ENCODE measurements at places on chromosomes 7 and 10.
A peak's percentile ranks its signal among the peaks of the same experiment; 100 is the strongest.

DNA sequence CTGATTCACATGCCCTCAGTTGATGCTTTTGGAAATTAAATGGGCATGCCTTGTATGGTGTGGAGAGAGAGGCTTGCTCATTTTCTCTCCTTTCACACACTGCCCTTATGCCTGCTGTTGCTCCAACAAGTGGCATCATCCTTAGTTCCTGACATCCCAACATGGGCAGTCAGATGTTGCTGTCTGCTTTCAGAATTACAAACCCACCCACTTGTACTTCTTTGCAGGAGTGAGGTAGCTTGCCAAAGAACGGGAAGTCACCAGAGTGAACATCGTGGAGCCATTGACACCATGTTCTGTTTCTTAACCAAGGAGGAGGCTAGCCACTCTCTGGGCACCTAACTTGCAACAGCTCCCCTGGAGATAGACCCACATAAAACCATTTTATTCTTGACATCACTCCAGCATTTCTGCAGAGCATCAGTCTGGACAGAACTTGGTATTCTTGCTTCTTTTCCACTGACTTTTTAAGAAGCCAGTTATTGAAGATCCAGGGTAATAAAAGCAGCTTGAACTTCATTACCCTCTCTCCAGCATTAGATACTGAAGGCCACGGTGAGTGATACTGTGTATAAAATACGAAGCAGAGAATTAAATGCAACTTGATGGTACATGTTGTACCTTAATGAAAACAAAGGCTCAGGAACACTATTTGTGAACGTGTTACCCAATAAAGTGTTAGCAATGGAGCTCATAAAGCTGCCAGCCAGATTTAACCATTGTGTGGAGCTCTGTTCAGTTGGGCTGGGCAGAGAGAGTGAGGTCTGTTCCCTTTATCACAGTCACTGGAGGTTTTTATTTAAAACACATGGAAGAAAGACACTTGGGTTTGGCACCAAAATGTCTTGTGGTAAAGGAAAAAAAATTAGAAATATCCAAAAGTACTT lies 195.8 kb upstream of the HABP2 start:
- DNase-seq = no peak

GRCh38 chr7:67625257-67625737 lies 628.7 kb downstream of the TYW1 start:
- DNase-seq = peak; percentile 4

- no peak for DNase-seq
Observed at GRCh38 chr10:24381235-24382010, 172.5 kb downstream of the KIAA1217 start.

- no peak for DNase-seq
Observed at GRCh38 chr7:26145238-26145637, 6.8 kb upstream of the NFE2L3 start.

DNA sequence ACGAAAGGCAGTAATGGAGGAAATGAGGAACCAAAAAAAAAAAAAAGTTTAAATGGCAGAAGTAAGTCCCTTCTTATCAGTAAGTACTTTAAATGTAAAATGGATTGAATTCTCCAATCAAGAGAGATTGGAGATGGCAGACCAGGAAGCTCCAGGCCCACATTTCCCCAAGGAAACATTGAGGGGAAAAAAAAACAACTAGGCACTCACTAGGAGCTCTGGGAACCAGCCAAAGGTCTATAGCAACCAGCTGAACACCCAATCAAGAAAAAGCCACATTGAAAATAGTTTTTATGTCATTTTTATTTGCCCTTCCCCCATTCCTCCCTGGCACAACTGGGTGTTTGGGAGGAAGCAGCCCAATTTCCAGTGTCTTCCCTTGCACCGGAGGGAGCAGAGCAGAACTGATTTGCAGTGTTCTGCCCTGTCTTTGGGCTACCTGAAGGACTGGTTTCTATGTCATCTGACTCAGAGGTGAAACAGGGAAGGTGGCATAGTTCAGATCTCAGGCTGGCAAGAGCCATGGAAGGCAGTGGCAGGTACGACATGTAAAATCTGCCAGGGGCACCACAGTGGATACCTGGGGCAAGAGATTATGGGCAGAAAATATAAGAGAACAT lies 121.9 kb downstream of the SMURF1 start:
- DNase-seq = no peak

DNA sequence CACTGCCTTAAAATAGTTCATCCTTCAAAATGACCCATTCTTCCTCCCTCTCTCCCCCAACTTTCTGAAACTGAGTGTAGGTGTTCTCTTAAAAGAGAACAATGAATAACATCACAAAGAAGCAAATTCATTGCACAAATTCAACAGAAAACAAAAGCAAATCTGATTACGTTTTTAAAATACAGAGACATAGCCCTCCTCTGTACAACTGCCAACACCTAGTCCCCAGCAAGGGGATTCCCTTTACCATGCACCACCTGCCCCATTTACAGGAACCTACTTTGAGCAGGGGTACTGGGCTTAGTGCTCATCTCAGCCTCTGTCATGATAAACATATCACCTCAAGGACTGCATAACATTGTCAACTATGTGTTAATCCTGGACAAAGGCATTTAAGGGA lies 302.8 kb upstream of the AOAH start:
- no peak for DNase-seq

Data from CD4-positive, alpha-beta T cell treated with Interleukin-6 for 4 hours (primary cell).